Femur (tissue), 1 donor: ENCODE measurements at places on chromosomes 12 and 14.

GRCh38 chr14:30550335-30550734, 8.6 kb upstream of the G2E3 start:
- DNase-seq = no peak

GRCh38 chr12:13724136-13724535, 257.3 kb downstream of the GRIN2B start:
- no peak for DNase-seq

GRCh38 chr12:52226446-52226845, 6.6 kb upstream of the KRT7 start:
- no peak for DNase-seq

- peak; percentile 50 for DNase-seq
Observed at GRCh38 chr12:18383203-18383602, 121.9 kb downstream of the PIK3C2G start.

GRCh38 chr14:91934554-91935285, 12.8 kb downstream of the FBLN5 start:
- DNase-seq = no peak

DNA sequence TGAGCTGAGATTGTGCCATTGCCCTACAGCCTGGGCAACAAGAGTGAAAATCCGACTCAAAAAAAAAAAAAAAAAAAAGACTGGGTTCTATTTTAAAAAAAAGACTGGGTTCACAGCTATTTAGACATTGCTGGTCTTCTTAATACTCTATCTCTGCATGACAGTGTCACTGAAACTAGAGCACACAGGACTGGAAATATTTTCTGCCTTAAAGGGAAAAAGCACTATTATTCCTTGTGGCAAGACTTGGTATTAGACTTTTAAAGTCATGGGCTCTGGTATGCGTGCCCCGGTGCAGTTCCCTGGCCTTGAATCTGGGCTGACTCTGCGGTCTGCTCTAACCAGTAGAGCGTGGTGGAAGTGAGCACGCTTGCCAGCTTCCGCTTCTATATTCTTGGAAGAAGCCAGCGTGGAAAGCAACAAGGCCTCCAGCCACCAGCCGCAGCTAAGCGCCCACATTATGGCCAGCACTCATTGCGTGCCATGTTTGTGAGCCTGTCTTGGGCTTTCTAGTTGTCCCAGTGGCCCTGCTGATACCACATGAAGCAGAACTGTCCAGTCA, 31.3 kb downstream of the PRKAB1 start:
- peak; percentile 43 for DNase-seq

DNA sequence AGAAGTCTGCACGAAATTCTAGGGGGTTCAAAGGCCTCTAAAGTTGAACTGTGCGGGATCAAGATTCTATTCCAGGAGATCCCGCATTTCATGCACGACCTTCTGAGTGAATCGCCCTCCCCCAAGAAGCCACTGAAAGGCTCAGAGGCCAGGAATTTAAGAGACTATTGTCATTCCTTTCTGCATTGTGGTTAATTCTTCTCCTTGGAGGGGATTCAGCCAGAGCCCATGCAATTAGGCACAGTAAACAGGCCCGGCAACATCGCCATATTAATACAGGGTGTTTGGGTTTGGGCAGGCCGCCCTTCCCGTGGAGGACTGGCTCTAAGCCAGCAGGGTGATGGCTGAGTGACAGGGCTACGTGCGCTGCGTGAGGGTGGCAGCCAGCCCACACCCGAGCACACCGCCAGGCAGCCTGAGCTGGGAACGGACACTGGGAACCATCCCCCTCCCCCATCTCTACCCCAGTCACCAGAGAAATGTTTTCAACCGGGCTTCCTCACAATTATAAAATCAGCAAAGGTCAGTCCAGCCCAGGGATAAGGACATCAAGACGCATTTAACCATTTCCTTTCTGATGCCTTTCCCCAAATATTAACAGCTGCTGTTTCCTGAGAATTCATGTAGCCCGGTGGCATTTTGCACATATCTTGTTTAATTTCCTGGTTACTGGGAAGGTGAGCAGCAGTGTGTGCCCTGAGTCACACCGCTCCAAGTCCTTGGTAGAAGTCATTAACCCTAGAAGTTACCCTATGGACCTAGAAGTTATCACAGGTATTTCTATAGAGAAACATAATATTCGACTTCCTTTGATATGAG, 12.5 kb downstream of the EGLN3 start:
- DNase-seq = peak; percentile 75

DNA sequence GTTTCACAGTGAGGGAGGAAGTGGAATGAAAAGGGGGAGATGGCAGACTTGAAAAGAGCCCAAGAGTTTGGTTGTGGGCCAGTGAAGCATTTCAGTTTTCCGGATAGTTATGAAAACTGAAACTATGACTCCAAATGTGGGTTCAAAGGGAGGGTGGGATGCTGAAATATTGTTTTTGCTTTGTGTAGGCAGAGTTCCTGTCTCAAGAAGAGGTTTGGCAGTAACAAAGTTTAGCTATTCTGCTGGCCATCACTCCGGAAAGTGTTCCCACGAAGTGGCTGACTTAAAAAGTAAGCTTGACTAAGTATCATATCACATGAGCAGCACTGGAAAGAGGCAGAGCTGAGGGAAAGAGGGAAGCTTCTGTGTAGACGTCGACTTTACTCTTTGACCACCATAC, 85.2 kb downstream of the CAND1 start:
- peak; percentile 28 for DNase-seq
